ENCODE measurements at places on chromosomes 13 and 19.
A peak's percentile ranks its signal among the peaks of the same experiment; 100 is the strongest.

GRCh38 chr13:85500696-85501256, 298.4 kb downstream of the SLITRK6 start:
- no peak for DNase-seq

- no peak for DNase-seq
Observed at GRCh38 chr19:7703332-7703731, 1.4 kb upstream of the FCER2 start.

DNA sequence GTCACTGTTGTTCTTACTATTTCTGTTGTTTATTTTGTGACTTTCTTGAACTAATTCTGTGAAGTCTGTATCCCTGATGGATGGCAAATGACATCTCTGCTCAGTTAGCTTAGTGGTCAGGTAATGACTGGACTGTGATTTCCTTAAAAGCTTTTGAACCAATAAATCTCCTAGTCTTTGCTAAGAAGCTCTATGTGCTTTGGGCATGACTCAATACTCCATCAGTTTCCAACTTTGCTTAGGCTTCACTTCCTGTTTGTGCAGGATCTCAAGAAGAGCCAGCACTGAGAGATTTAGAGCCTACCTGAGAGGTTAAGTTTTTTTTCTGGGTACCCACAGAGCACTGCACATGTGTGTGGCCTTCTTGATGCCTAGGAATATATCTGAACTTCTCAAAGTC, 329.7 kb upstream of the HTR2A start:
- no peak for DNase-seq

- no peak for DNase-seq
Observed at GRCh38 chr13:34303346-34303745, 485.4 kb downstream of the RFC3 start.

DNA sequence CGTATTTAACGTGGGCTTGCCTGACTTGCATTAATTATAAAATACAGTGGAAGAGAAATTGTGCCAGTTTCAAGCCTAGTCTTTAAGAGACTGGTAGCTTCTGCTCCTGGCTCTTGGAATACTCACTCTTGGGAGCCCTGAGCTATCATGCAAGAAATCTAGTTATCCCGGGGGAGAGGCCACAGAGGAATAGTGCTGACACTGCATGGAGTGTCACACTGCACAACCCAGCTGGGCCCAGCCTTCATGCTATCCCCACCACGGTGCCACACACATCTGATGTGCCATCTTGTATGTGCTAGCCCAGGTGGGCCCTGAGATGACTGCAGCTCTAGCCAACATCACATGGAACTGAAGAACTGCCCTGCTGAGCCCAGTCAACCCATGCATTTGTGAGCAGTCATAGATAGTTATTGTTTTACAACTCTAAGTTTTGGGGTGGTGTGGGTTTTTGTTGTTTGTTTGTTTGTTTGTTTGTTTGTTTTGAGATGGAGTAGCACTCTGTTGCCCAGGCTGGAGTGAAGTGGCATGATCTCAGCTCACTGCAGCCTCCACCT, 8.3 kb downstream of the MAMSTR start:
- DNase-seq = no peak

DNA sequence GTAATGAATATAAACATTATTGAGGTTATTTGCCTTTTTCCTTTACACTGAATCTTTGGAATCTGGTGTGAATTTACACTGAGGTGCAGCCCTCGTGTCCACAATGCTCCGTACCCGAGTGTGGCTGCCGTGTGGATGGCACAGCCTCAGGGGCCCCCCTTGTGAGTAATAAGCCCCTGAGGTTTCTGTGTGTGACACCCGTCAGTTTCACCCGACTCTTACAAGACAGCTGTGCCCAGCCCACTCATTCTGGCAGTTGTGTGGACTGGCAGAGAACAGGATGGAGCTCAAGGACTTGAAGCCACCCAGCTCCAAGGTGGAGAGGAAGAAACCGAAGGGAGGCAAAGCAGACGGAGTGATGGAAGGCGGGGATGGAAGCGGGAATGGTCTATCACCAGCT, 7.8 kb downstream of the PROZ start:
- no peak for DNase-seq

- no peak for DNase-seq
Observed at GRCh38 chr19:6736169-6736916, 1.0 kb downstream of the GPR108 start.

- DNase-seq = no peak
Observed at GRCh38 chr19:45705115-45705514, 12.6 kb downstream of the QPCTL start.

- no peak for DNase-seq
Observed at GRCh38 chr13:24700539-24700938, 20.3 kb downstream of the ATP12A start.

GRCh38 chr13:29782798-29783197, 67.6 kb downstream of the UBL3 start:
- no peak for DNase-seq

DNA sequence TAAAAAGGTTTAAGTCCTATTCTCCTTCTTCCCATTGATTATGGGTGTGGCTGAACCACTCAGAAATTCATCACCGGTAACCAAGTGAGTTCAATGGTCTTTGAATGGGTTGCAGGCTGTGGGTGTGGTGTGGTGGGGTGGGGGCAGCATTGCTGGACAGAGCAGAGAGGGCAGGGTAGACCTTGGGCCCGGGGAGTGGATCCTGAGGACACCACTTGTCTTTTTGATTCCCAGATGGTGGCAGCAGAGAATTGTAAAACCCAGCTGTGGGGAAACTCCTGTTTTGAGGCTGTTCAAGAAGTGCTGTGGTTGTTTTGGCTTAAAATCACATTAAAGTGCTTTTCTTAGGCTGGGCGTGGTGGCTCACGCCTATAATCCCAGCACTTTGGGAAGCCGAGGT, 45.8 kb upstream of the RGCC start:
- DNase-seq = no peak

- DNase-seq = no peak
Observed at GRCh38 chr13:93244141-93244917, 17.7 kb downstream of the GPC6 start.

GRCh38 chr19:40774916-40775631, at the start of gene MIA:
Gene MIA, plus strand, starts transcription at chr19:40775521. Its CDS starts 22 bp downstream, at chr19:40775543.
- DNase-seq = no peak

- DNase-seq = no peak
Observed at GRCh38 chr19:46481947-46482346, 10.6 kb upstream of the PNMA8A start.

GRCh38 chr13:101978552-101979315, 423.1 kb downstream of the FGF14 start:
- peak; percentile 8 for DNase-seq

GRCh38 chr19:44869733-44870470, 21.2 kb upstream of the TOMM40 start:
- no peak for DNase-seq

GRCh38 chr13:63408331-63409189, 1992.9 kb upstream of the PCDH20 start:
- peak; percentile 3 for DNase-seq

DNA sequence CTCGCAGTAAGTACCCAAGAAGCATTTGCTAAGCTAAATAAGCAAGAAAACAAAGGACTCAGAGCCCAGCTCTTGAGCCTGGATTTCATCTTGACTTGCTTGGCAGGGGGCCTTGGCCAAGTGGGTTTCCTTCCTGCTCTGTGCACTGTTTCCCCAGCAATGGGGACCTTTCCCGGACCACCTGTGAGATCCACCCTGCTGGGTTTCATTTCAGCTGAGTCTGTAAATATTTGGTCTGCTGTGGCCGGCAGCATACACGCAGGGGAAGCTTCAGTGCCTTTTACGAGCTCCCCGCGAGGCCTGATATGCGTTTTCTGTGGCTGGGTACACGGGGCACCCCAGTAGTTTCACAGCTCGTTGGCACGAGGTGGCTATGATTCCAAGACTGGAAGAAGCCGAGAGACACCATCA, 12.4 kb upstream of the TINCR start:
- DNase-seq = no peak

GRCh38 chr13:24353736-24354135, 44.4 kb downstream of the C1QTNF9 start:
- DNase-seq = no peak

GRCh38 chr19:3612901-3613741, 6.4 kb upstream of the TBXA2R start:
- no peak for DNase-seq

- DNase-seq = no peak
Observed at GRCh38 chr13:36531746-36532486, 99.6 kb downstream of the CCNA1 start.

DNA sequence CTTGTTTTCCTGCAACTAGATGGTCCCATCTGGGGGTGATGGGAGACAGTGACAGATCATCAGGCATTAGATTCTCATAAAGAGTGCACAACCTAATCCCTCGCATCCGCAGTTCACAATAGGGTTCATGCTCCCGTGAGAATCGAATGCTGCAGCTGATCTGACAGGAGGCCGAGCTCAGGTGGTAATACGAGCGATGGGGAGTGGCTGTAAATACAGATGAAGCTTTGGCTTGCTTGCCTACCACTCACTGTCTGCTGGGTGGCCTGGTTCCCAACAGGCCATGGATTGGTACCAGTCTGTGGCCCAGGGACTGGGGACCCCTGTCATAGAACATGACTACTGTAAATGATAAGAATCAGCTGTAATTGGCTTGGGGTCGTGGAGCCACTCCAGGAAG, 28.0 kb downstream of the WDR88 start:
- DNase-seq = no peak

- DNase-seq = no peak
Observed at GRCh38 chr19:16325161-16325527, 518 bp downstream of the KLF2 start.

GRCh38 chr19:33175156-33175782, 18.9 kb upstream of the LRP3 start:
- DNase-seq = no peak

- no peak for DNase-seq
Observed at GRCh38 chr19:7658219-7658686, 10.6 kb upstream of the RETN start.

- DNase-seq = no peak
Observed at GRCh38 chr19:660793-661426, 2.1 kb downstream of the RNF126 start.

- no peak for DNase-seq
Observed at GRCh38 chr19:7346488-7346971, 2.2 kb upstream of the ARHGEF18 start.

- DNase-seq = no peak
Observed at GRCh38 chr13:46348961-46349360, 38.1 kb downstream of the RUBCNL start.

GRCh38 chr13:35927567-35928021, 203.6 kb downstream of the DCLK1 start:
- no peak for DNase-seq

- DNase-seq = peak; percentile 83
Observed at GRCh38 chr19:10095948-10096614, 6.4 kb downstream of the ANGPTL6 start.

- no peak for DNase-seq
Observed at GRCh38 chr13:107277911-107278310, 710.0 kb upstream of the ARGLU1 start.

GRCh38 chr19:11130824-11131455, 24.6 kb downstream of the SPC24 start:
- peak; percentile 14 for DNase-seq

GRCh38 chr19:54233941-54234340, 8.6 kb downstream of the LILRA6 start:
- no peak for DNase-seq

GRCh38 chr19:34997071-34997617, 3.0 kb upstream of the GRAMD1A start:
- no peak for DNase-seq

DNA sequence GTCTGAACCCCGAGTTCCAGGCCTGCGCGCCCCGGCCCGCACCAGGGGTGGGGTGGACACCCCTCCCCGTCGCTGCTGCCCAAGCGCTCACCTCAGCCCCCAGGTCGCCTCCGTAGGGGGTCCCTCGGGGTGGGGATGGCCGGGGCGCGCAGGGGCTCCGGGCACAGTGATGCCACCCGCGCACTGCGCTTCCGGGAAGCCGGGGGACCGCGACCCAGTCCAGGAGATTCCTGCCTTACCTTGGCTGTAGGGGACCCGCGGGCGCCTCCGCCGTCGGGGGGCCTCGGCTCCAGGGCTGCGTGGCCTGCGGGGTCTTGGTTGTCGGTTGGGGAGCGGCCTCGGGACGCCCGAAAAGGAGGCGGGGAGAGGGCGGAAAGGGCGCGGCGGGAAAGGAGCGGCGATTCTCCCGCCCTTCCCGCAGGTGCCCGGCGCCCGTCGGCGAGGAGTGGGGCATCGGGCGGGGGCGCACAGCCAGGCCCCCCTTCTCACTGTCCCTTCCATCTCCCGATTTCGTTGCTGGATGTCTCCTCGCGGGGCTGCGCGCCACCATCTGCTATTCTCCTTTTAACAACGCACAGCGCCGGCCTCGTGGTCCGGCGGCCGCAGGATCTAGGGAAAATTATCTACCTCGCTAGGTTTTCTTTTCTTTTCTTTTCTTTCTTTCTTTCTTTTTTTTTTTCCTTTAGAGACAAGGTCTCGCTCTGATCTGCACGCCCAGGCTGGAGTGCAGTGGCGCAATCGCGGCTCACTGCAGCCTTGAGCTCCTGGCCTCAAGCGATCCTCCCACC, at the start of gene KEAP1:
Gene KEAP1 (minus strand): TSS at position 355 of the 788 bp plus-strand sequence. CDS start 3,323 bp downstream, outside the sequence.
- DNase-seq = peak; percentile 12

DNA sequence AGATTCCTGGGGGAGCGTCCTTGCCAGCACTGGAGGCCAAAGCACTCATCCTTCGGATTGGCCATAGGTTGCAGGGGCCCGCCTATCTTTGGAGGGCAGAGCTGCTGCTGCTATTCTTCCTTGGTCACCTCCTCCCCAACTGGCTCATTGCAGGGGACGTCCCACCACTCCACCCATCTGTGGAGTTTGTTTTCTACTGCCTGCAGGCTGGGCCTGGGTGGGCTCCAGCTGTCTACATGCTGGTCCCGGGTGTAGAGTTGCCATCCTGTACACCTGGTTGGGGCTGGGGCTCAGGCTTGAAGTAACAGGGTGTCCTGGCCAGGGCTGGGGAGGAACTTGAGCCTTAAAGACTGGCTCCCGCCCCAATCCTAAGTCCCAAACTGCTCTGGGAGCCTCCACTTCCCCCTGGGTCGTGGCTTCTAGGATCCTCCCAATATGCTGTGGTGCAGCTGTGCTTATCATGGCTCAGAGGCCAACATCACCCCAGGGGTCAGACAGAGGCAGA, 2.1 kb downstream of the RNF225 start:
- no peak for DNase-seq

- no peak for DNase-seq
Observed at GRCh38 chr13:113117911-113118260, 4.7 kb upstream of the F10 start.

Measured in NCI-H446 treated with DMSO at 0.1 percent for 48 hours (cell line).